ENCODE measurements at places on chromosomes 2 and 18.

GRCh38 chr2:25270061-25270460 lies 71.7 kb downstream of the DNMT3A start:
- DNase-seq = no peak

DNA sequence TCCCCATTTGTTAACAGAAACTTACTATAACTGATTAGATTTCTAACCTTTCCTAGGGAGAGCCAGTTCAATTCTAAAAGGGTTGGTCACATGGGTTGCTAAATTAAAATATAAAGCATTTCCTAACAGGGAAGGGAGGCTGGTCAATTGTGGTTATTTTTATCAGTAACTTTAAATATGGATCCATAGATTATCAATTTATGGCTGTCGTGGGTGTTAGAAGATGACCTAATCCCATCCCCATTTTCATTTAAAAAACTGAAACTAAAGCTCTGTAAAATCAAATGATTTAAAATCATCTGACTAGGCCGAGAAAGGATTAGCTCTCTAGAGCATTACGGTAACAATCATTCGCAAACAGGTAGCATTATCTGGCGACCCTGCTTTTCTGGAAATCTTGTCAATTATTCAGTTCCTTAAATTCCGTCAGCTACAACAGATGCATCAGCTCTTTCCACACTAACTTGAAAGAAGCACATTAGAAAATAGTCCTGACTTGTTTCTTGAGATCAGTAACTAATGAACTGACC lies 953 bp upstream of the HNRNPA3 start:
- DNase-seq = no peak

- no peak for DNase-seq
Measured at GRCh38 chr2:67773851-67774250, 289.0 kb downstream of the C1D start.

- DNase-seq = peak; percentile 36
Measured at GRCh38 chr2:246489-247144, 17.2 kb downstream of the SH3YL1 start.

DNA sequence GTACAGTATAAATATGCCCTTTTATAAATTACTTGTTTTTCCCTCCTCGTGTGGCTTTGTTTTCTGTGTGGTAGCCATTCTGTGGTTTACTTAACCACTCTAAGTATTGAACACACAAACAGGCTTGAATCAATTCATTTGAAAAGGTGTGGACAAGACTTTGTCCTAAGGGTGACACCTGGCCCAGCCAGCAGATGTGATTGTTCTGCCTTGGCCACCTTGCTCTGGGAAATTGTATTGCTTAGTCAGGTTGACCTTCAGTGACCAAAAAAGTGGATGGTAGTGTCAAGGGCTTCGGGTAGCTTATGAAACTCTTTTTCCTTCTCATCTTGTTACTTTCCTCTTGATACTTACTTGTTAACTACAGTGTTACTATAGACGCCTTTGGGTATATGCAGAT lies 61.9 kb downstream of the DGKD start:
- DNase-seq = no peak
